ENCODE measurements at places on chromosomes 13 and 19. TPM values are rescaled to one million over a fixed set of nuclear protein-coding genes. Genes with fewer than 3 reads are reported as not detected.

CTXN1 gene
- 0.77 TPM for total RNA-seq

GNG7 gene
- total RNA-seq: 0.53 TPM

RXFP2 gene
- not detected for total RNA-seq

ZNF534 gene
- total RNA-seq: not detected

DNA sequence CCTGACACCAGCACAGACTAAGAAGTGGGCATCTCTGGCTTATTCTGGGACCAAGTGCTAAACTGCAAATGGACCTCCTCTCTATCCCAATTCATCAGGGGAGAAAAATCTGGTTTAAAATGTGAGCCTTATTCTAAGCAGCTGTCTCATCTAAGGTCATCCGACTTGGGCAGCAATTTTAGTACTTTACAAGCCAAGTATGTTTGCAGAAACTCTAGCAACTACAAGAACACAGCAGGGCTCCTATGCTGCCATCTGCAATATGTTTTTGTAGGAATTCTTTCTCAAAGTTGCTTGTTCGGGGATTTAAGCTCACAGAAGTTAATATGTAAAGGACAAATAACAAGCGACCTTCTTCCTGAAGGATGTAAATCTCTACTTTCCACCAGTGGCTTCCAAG, 113.1 kb downstream of the FOXO1 start:
- DNase-seq: no peak

- DNase-seq: no peak
These were observed 116.5 kb upstream of the FBXL3 start for GRCh38 chr13:77143431-77143830.

- no peak for DNase-seq
These were observed 27.6 kb downstream of the SCEL start for GRCh38 chr13:77563111-77563510.

- DNase-seq: no peak
These were observed 531.1 kb downstream of the IRS2 start for GRCh38 chr13:109255141-109255856.

- no peak for DNase-seq
These were observed 15.8 kb downstream of the TECR start for GRCh38 chr19:14544977-14545715.
